ENCODE measurements at places on chromosomes 16 and 17.

GRCh38 chr16:31083556-31083955 is 5.2 kb downstream of the PRSS53 start:
- no peak for DNase-seq

- no peak for DNase-seq
Measured at GRCh38 chr17:41920580-41920955, 1.8 kb upstream of the ACLY start.

DNA sequence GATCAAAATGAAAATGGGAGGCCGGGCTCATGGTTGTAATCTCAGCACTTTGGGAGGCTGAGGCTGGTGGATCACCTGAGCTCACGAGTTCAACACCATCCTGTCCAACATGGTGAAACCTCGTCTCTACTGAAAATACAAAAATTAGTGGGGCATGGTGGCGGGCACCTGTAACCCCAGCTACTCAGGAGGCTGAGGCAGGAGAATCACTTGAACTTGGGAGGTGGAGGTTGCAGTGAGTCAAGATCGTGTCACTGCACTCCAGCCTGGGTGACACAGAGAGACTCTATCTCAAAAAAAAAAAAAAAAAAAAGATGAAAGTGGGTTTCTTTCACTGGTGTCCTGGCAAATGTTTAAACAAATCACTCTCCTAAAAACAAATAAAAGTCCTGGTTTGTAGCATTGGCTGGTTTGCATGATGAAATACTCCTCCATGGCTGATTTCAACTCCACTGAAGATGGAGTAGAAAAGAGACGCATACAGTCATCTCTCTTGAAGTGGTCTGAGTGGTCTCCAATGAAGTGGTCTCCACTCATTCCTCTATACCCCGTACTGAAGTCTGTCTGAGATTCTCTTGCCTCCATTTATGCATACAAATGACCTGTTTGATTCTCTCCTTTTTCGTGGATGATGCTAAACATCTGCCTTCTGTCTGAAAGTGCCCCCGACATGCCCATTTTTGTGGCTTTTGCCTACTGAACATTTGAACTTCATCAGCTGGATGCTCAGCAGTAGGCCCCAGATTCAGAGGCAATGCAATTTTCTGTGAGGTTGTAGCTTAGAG is 153.0 kb upstream of the FAM20A start:
- no peak for DNase-seq

DNA sequence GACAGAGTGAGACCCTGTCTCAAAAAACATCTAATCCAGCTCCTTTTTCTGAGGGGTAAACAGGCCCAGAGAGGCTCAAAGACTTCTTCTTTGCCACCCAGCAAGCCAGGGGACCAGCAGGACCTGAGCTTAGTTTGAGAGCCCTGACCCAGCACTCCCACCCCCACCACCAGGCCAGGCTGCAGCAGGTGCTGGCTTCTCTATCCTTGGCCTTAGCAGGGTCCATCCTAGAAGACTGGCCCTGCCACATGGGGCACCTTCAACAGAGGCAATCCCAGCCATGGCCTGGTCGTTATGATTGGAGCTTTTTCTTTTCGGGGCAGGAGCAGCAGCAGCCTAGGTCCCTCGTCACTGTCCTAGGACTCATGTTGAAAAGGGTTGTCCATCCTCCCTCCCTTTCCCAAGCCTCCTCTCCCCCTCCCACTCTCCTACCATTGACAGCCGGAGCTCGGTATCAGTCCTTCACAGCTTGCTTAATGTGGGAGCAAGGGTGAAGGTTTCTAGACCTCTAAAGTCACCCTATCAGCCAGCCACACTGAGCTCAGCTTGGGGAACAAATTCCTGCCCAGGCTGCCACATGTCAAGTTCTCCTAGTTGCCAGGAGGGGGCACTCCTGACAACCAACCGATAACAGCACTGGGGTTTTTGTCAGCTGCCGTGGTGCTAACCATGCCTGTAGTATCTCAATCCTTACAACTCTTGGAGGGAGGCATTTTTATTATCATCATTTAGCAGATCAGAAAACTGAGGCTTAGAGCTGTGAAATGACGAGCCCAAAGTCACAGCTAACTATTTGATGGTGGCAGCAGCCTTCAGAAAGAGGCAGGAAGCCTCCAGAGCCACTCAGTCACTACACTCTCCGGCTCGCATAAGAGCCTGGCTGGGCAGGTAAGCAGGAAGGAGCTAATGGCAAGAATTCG is 11.2 kb downstream of the MRPL27 start:
- DNase-seq, result peak; percentile 26

DNA sequence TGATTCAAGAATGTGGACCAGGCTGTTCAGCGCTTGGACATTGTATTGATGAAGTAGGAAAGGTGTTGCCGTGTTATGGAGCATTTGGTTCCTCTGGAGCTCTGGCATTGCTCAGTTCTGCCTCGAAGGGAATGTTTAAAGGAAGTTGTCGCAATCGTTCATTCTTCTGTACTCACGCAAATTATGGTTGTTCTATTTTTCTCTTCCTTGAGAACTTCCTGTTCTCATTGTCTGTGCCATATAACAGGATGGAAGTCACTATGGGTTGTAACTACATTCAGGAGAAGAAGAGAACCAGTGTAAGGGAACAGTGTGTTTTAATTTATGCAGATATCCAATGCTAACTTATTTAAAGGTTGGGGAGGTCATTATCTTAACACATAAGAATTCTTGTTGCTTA is 13.0 kb downstream of the PCTP start:
- no peak for DNase-seq

DNA sequence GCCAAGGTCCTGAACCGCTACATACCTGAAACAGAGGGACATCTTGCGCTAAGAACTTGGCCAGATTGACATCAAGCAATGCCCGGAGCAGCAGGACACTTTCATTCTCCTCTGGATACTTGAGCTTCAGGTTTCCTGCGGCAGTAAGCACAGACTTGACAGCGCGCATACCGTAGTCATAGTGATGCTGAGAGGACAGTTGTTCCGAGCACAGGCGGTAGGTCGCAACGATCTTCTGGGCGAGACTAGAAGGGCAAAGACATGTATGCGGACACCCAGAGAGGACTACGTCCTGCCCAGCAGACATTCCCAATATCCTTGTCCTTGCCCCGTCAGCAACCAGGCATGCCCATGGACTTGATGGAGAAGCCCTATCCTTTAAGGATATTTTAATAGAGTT is 112.9 kb downstream of the DNAH3 start:
- DNase-seq, result no peak

DNA sequence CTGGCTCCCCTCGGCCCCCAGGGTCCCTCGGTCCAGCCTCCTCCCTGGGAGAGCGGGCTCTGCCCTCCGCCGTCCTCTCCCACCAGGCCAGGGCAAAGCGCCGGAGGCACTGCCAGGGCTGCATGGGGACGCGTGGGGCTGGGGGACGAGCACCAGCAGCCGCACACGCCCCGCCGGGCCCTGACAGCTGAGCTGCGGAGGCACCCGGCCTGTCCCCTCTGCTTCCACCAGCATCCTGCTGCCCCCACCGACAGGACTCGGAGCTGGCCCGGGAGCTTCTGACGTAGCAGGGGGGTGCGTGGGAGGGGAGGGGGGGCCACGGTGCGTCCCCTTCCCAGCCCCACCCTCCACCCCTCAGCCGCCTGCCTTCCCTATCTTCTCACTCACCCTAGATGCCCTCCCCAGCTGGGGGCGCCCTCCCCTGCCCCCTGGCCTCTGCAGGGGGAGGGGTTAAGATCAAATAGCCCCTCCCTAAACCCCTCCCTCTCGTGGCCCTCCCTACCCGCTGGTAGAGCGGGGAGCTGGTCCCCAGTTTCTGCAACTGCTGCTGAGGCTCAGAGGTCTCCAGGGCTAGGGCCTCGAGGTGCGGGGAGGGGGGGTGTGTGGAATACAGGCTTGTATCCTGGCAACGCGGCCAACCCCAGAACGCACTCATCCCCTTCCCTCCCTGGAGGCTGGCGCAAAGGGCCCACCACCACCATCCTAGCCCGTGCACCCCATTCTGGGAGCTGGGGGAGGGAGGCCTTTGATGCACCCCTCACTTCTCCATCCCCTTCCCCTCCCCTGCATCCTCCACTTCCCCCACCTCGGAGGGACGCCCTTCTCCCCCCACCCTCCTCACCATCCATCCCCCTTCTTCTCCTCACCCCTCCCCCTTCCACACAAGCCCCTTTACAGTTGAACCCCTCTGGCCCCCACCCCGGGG is 1.0 kb downstream of the SRCIN1 start:
- DNase-seq, result no peak

Data from stimulated activated effector memory CD8-positive, alpha-beta T cell treated with anti-CD3 and anti-CD28 coated beads, Interleukin-12 subunit alpha, Interleukin-12 subunit beta, amount 100 ng/mL, for 72 hours (primary cell).